AG09319 (cell line): ENCODE measurements at places on chromosomes 2 and 18.

GRCh38 chr2:51032751-51033330, 909 bp upstream of the NRXN1 start:
- DNase-seq, result no peak

GRCh38 chr2:158845859-158846258, 50.7 kb downstream of the DAPL1 start:
- no peak for DNase-seq

DNA sequence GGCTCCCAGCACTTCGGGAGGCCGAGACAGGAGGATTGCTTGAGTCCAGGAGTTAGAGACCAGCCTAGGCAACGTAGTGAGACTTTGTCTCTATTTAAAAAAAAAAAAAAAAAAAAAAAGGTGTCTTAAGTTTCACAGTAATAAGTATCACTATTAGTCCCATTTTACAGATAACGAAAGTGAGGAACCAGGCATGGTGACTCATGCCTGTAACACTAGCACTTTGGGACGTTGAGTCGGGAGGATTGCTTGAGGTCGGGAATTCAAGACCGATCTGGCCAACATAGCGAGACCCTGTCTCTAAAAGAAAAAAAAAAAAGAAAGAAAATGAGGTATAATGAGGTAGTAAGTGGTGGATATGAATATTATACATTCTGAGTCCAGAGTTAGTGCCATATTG, 2.5 kb downstream of the KCNJ13 start:
- DNase-seq, result no peak

DNA sequence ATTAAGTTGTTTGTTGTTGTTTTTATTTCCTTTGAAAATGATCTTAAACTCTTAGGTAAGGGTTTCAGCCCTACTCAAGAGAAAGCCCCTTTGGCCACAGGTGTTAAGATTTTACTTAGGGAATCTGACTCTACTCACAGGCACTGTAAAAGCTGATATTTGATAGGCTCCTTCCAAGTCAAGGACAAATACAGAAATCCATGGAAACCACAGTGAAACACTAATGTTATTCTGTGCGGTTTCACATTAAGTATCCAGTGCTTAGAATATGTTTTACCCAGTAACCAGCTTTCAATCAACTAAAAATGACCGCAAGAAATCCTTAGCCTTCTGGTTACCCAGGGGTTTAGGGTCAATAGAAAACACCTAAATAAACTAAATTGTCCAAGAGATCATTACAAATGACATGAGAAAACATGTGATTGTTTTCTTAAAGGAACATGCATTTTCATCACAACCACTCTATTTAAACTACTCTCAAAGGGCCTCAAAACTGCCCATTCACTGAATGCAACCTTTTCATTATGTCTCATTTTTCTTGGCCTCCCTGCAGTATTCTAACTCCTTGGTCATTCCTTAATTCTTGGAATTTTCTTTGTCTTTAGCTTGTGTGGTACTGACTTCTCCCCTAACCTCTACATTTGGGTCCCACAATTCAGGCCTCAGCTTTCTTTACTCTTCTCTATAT, 56.0 kb downstream of the CDH2 start:
- DNase-seq, result no peak

GRCh38 chr2:11377928-11378545, 33.6 kb upstream of the ROCK2 start:
- DNase-seq, result no peak

GRCh38 chr2:19021721-19022120, 336.7 kb downstream of the OSR1 start:
- peak; percentile 94 for DNase-seq

DNA sequence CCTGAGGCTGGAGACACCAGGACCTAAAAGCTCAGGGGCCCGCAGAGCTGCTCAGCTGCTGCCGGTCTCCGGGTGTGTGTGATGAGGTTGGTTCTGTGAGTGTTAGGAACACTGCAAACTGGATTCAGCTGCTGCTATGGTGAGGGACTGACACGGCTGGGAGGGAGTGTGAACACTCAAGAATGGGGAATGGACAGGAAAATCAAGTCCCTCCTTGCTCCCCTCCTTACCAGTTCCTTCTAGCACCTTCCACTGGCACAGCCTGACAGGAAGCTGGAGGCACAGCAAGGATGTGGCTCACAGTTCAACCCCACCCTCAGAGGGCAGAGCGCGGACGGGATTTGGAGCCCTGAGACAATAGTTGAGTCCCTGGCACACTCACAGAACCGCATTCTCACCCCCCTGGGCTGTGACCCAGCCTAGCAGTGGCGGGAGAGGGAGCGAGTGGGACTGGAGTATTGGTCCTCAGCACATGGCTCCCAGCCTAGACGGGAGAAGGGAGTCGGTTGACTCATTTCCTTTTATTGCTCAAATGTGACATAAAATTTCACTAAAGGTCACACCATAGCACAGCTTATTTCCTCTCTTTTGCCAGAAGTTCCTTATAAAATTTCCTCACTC, 42.5 kb downstream of the LRRC30 start:
- DNase-seq, result no peak

- no peak for DNase-seq
Measured at GRCh38 chr2:69733342-69734034, 8.4 kb upstream of the ANXA4 start.

DNA sequence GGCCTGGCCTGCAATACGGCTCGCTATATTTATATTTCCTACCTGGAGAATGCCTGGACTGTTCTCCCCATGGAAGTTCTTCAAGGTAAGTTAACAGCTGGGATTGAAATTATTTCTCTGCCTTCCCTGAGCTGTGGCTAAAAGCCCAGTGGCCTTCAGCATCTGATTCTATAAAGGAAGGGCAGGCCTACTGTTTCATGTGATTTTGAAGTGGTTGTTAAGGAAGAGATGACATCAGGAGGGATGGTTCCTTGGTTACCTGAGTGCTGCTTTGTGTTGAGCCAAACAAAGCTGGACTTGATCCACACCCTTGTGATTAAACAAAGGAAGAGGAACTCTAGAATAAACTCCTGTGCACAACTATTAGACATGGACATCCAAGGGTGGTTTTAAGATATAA, 61.6 kb downstream of the MFSD6 start:
- no peak for DNase-seq

- no peak for DNase-seq
Measured at GRCh38 chr2:8009010-8009597, 672.8 kb upstream of the ID2 start.

DNA sequence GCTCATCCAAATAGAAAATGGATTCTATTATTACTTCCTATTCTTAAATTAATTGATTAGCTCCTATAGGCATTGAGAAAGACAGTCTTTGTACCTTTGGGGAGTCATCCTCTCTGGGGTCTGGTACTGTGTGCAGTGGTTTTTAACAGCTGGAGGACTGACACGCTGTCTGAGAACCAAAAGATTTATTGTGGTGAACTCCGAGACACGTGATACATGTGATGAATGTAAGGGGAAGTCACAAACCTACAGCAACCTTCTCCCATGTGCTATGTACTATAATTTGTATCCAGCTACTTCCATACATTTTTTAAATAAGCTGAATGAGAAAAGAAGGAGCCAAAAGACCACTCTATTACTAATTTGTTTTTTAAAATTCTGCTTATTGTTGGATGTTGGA, 133.7 kb downstream of the GALNT3 start:
- DNase-seq, result no peak

DNA sequence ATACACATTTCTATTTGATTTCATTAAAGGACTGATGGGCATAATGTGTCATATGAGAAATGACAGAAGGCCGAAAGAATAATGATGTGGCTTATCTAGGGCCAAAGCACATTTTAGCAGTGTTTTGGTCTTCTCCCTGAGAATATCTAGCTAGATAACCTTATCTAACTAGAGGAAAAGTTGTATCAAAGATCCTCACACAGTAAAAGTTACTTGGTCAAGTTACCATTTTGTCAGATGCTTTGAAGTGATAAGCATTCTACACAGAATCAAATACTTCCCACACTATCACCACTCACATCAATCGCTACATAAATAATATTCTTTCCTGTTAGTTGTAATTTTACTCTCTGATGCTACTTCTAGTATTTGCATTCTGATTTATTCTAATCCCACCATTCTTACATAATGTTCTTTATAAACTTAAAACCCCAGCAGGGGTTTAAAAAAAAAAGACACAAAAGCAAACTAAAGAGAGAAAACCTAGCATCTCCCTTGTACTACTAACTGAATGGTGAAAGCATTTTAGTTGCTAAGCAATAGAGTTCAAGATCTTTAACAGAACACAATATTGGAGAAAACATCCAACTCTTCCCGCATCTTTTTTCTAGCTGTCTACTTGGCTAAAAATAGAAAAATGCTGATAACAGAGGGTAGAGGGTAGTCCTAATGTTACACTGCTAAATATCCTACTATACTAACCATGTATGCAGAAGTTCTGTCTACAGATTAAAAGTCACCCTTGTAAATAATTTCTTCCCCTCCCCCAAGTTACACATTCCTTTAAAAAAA, 8.0 kb downstream of the XPO1 start:
- no peak for DNase-seq

DNA sequence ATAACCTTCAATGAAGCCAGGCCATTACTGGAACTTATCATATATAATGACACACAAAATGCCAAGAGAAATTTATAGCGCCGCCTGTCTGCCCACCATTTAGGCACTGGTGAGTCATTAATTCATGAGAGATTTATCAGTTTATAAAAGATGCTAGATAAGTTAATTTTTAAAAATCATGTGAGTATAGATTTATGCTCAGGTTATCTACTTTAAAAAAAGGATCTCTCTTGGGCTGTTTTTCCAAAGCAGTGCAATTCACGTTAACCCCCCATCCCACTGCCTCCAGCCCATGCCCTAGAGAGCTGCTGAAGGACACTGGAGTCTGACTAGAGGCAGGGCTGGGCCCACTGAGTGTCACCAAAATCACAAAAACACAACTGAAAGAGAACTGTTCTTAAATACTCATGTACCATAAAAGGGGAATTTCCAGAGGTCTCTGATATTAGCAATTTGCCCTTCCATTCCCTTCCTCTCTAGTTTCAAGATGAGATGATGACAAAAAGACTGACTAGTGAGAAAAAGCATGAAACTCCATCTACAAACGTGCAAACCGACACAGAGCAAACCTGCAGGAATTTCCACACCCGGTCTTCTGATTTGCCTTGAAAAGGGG, 160.8 kb downstream of the BCL2 start:
- no peak for DNase-seq

GRCh38 chr18:45571195-45571594, 44.1 kb upstream of the SLC14A2 start:
- no peak for DNase-seq

- DNase-seq, result no peak
Measured at GRCh38 chr2:196166876-196167275, 4.5 kb downstream of the STK17B start.
